ENCODE measurements at places on chromosomes 7 and 10.

GRCh38 chr10:102523250-102524029 lies 19.7 kb downstream of the SUFU start:
- DNase-seq: no peak

DNA sequence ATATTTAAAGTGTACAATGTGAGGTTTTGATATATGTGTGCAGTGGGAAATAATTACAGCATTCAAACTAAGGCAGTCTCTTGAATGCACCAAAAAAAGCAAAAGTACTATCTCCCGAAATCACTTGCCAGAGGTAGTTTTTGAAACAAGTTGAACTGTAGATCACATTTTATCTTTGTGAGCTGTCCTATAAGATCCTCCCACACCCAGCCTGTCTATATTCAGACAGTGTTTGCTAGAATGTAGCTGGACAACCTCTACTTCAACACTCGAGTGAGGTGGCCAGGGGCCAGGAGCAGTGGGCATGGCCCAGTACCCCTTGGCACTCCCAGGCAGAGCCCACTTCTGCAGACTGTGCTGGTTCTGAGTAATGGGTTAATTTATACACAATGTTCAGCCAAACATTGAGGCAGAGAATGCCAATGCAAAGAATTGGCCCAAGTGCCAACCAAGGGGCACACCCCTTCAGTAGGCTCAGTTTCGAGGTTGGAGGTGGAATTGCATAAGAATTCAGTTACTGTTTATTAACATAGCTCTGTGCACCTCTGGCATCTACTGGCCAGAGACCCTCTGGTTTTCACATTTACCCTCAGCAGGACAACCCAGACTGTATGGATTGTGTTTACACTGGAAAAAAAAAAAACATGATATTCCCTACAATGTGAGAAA lies 70.5 kb downstream of the AHR start:
- DNase-seq: no peak

GRCh38 chr7:20602306-20602705 lies 13.2 kb upstream of the ABCB5 start:
- no peak for DNase-seq

DNA sequence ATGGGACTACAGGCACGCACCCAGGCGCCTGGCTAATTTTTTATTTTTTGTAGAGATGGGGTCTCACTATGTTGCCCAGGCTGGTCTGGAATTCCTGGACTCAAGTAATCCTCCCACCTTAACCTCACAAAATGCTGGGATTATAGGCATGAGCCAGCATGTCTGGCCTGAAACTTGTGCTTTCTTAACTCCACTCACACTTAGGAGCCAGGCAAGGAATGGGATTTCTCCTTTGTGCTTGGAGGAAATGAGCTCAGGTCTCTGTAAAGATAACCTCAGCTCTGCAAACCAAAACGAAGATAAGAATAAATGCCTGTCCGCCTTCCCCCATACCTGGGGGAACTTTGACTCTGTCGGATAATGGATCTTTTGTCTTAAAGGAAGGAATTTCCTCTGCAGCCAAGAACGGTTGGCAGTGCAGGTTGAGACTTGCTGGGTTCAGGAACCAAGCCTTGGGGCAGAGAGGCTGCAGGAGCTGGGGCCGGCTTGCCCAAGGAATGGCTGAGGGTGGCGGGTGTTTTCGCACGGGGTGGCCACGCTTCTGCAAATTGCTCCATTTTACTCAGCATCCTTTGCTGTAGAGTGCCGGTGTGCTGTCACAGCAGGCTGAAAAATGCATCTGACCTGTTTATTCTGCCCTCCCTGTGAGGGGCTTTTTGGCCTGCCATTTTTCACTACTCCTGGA lies 174.2 kb downstream of the KIAA1217 start:
- no peak for DNase-seq

DNA sequence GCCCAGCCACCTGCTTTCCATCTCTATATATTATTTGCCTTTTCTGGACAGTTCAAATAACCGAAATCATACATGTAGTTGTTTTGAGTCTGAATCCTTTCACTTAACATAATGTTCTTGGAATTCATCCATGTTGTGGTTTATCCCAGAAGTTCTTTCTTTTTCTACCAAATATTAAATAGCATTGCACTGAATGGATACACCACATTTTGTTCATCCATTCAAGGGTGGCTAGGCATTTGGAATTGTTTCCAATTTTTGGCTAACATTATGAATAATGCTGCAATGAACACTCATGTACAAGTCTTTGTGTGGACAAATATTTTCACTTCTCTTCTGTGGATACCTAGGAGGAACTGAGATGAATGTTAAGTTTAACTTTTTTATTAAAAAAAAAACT lies 18.0 kb downstream of the DNAJC1 start:
- DNase-seq: no peak

DNA sequence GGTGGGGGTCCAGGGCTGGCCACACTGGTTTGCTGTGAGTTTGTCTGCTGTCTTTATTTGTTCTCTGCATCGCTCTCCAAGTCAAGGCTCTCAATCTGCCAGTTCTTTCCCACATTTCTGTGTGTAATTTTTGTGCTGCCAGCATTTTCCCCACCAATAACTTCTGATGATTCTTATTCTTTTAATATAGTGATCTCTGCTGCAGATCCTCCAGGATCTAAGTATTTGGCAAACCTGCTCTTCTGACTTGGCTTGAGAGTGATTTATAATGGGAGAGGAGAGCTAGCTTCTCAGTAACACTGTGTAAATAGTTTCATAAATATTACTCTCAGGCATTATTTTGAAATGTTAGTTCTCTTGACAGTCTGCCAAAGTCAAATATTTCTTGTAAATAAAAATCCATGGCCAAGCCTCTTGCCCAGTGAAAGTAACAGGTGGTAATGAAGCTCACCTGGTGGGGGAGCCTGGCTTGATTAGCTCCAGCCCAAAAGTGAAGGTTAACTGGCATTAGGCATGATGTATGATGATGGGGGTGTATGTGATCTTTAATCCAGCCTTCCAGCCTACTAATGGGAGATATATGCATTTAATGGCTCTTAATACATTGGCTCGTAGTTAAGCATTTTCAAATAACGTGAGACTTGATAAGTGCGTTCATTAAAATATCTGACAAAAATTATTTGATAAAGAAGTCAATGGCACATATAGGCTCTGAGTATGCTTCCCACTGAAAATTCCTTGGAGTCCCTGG lies 1055.9 kb downstream of the KCNMA1 start:
- DNase-seq: no peak

DNA sequence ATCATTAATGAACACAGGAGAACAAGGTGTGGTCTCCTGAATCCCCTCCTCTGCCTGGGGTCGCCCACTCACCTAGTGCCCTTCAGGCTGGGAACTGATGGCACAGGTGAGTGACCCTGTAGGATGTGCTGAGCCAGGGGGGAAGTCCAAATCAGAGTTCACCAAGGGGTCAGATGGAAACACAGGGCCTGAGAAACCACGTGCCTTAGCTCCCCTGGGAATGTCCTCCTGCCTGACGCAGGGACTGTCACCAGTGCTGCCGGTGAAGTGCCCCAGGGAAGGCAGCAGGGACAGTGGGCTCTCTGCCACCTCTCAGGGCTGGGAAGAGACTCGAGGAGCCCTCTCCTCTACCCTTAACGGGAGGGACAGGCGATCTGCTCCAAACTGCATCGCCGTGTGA lies 5.8 kb upstream of the PYROXD2 start:
- DNase-seq: no peak

GRCh38 chr10:70404787-70405036 lies 767 bp downstream of the EIF4EBP2 start:
- DNase-seq: no peak

Data from NCI-H2107 (cell line).